ENCODE measurements at places on chromosomes 3 and 15. TPM values are rescaled to one million over a fixed set of nuclear protein-coding genes. Genes with fewer than 3 reads are reported as not detected.

Gene PATL2
- total RNA-seq, result 0.65 TPM

- H3K27me3 ChIP-seq, result no peaks in the 10 kb centered on the region
- no peaks in the 10 kb centered on the region for H3K4me1 ChIP-seq
- no peak overlapping the region for H3K4me3 ChIP-seq
- DNase-seq, result no peak
- H3K27ac ChIP-seq, result no peak overlapping the region
Observed at GRCh38 chr15:44883199-44883877, 73.1 kb upstream of the TERB2 start.

DNA sequence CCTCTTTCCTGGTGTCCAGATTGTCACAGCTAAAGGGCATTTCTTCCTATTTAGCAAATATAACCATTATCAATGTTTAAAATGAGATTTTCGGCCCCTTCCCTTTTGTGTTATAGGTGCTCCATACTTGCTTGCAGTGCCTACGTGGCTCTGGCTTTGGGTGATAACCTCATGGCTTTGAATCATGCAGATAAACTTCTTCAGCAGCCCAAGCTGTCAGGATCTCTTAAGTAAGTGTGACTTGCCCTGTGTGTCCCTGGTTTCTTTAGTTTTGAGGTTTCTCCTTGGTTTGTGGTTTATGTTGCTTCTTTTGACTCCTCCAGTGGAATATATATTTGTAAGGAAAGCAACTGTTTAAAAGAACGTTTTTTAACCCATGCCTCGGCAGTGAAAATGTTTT lies 58.5 kb upstream of the TRIM71 start:
- no peak for DNase-seq
- H3K4me3 ChIP-seq, result no peak overlapping the region
- no peak overlapping the region for H3K27ac ChIP-seq
- peaks cover 2% of the 10 kb centered on the region for H3K36me3 ChIP-seq
- no peaks in the 10 kb centered on the region for H3K4me1 ChIP-seq
- no peaks in the 10 kb centered on the region for H3K27me3 ChIP-seq

DNA sequence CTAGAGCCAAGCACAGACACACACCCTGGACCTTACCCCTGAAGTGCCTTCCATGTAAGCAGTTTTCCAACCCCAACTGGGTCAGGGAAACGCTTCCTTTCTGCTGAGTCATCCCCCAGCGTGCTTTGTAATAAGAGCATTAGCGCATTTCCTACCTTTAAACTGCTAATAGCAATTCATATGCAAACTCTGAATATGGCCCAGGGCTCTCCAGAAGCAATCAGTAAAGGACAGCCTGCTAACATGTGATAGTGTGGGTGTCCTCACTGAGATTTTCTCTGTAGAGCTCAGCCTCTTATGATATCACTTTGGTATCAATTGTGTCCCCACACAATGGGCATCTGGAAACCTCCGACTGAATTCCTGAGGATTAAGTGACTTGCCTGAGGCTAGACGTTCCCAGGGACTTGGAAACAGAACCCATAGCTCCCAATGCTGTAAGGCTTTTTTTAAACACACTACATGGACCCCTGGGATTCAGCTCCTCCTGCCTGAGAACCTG lies 5.6 kb downstream of the GABRB3 start:
- H3K4me1 ChIP-seq, result no peaks in the 10 kb centered on the region
- no peak overlapping the region for H3K27ac ChIP-seq
- H3K36me3 ChIP-seq, result no peaks in the 10 kb centered on the region
- H3K27me3 ChIP-seq, result peaks cover 2% of the 10 kb centered on the region

- no peak overlapping the region for H3K27ac ChIP-seq
- no peak overlapping the region for H3K4me3 ChIP-seq
- no peak for DNase-seq
Observed at GRCh38 chr3:10383850-10384248, 62.9 kb upstream of the SEC13 start.

- no peaks in the 10 kb centered on the region for H3K27me3 ChIP-seq
- H3K4me1 ChIP-seq, result peaks cover 17% of the 10 kb centered on the region
- no peak overlapping the region for H3K4me3 ChIP-seq
- DNase-seq, result no peak
- no peaks in the 10 kb centered on the region for H3K36me3 ChIP-seq
- no peak overlapping the region for H3K27ac ChIP-seq
Observed at GRCh38 chr15:36815786-36816185, 236.4 kb downstream of the CDIN1 start.

DNA sequence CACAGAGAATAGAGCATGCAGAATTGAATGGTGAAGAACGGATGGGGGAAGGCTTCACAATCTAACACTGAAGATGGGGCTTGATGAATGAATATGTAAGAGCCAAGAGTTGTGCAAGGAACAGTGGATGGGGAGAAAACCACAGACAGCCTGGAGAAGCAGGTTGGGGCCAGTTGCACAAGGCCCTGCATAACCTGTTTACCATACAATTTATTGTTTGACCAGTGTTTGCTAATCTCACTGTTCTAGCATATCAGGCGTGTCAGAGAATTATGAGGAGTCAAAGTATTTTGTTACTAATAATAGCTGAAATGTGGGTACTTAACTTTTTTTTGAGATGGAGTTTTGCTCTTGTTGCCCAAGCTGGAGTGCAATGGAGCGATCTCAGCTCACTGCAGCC lies 36.4 kb downstream of the LINS1 start:
- H3K27ac ChIP-seq, result no peak overlapping the region
- no peaks in the 10 kb centered on the region for H3K4me1 ChIP-seq
- peaks cover 7% of the 10 kb centered on the region for H3K36me3 ChIP-seq
